ENCODE measurements at places on chromosomes 13 and 19.

- DNase-seq = no peak
Observed at GRCh38 chr19:44728178-44728577, 20.3 kb upstream of the BCL3 start.

DNA sequence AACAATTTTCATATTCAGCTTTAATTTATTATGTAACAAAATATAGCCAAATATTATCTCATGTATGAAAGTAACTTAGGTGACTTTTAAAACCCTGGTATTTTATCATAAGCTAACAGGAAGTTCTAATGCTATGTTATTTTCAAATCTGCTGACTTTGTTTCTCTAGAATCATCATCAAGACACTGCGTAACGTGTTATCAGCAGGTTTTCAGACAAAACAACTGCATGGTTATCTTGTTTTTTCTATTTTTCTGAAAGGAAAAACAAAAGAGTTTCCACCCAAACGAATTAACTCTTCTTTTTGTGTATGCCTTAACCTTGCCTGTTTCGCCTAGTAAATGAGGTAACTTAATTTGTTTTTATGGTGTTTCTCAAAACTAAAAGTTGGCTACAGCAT, 156.3 kb downstream of the TBC1D4 start:
- no peak for DNase-seq

DNA sequence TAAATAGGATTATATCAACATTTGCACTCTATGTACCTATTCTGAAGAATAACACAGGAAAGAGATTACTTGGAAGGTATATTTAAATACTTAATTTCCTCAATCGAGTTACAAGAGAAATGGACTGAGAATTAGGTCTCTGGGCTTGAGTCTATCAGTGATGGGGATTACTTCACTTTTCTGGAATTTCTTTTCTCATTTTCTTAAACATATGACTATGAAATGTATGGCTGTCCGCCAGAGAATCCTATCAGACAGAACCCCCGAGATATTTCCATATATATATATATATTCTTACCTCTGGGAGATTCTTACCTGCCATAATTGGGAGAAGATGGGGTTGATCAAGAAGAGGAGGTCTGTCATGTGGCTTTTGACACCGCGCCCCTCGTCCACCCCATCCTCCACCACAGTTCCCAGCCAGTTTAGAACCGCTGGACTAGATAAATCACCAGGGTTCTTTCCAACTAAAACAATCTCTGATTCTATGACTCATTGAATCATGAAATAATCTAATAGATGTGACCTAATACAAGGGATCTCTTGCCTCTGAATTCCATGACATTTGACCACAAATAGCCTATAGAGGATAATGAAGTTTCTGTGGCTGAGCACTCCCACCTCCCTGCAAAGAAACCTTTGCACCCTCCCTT, 231.3 kb downstream of the TBC1D4 start:
- DNase-seq = no peak

GRCh38 chr13:20231839-20232555, at the start of gene GJB6:
Gene GJB6 (minus strand): TSS chr13:20232319. CDS start chr13:20223480, 8,839 bp downstream.
- DNase-seq = no peak

- no peak for DNase-seq
Observed at GRCh38 chr19:7883796-7884570, 4.3 kb upstream of the LRRC8E start.

DNA sequence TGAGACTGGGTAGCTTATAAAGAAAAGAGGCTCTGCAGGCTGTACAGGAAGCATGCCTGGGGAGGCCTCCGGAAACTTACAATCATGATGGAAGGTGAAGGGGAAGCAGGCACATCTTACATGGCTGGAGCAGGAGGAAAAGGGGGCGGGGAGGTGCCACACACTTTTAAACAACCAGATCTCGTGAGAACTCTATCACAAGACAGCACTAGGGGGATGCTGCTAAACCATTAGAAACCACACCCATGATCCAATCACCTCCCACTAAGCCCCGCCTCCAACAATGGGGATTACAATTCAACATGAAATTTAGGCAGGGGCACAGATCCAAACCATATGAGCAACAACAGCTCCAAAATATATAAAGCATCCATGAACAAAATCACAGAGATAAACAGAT, 46.5 kb upstream of the GTF2F2 start:
- DNase-seq = no peak

- no peak for DNase-seq
Observed at GRCh38 chr13:36357692-36358091, 11.5 kb upstream of the SPART start.

- DNase-seq = no peak
Observed at GRCh38 chr13:28321756-28322155, 173.2 kb downstream of the FLT1 start.

DNA sequence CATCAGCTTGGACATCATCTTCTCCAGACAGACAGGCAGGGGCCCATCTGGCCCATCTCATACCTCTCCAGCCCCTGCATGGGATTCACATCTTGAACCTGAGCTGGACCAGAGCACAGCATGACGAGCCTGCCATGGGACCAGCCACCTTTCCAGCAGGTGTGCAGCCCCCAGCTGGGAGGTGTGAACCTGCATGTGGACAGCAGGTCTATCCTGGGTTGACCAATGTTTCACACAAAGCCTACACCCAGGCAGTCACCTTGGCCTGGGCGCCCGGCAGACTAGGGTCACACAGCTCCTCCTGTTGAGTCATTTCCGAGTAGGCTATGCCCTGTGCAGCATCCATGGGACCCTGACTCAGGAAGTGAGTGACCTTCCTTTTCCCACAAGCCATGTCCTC, 41.4 kb downstream of the MAU2 start:
- DNase-seq = no peak

- no peak for DNase-seq
Observed at GRCh38 chr19:3387645-3388589, 21.5 kb downstream of the NFIC start.

Data from activated CD4-positive, alpha-beta T cell treated with anti-CD3 and anti-CD28 coated beads for 1 hour (primary cell).